ENCODE measurements at places on chromosomes 11 and 22.
A peak's percentile ranks its signal among the peaks of the same experiment; 100 is the strongest.

DNA sequence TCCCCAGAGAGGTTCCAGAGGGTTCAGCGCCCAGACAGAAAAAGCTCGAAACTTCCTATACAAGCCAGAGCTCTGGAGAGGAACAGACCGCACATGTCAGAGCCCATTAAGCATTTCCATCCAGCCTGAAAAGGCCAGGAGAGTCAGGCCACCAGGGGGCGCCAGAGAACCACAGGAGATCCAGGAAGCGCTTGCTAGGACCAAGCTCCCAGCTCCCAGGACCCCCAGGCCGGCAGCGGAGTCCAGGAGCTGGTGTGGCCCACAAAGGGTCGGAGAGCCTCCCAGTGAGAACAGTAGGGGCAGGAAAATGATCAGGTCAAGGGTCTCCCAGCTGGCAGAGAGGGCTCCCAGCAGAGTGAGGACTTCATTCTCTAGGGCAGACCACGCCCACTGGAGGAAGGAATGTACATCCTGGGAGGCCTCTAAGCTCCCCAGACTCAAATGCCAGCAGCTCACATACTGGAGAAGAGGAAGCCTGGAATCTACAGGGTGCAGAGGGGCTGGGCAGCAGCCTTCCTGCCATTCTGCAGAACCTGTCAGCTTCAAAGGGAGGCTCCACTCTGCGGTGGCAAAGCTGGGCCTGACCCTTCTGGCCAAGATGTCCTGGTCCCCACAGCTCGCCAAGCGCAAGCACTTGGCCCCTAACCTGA lies 2.1 kb upstream of the MEI1 start:
- DNase-seq, result peak; percentile 93

DNA sequence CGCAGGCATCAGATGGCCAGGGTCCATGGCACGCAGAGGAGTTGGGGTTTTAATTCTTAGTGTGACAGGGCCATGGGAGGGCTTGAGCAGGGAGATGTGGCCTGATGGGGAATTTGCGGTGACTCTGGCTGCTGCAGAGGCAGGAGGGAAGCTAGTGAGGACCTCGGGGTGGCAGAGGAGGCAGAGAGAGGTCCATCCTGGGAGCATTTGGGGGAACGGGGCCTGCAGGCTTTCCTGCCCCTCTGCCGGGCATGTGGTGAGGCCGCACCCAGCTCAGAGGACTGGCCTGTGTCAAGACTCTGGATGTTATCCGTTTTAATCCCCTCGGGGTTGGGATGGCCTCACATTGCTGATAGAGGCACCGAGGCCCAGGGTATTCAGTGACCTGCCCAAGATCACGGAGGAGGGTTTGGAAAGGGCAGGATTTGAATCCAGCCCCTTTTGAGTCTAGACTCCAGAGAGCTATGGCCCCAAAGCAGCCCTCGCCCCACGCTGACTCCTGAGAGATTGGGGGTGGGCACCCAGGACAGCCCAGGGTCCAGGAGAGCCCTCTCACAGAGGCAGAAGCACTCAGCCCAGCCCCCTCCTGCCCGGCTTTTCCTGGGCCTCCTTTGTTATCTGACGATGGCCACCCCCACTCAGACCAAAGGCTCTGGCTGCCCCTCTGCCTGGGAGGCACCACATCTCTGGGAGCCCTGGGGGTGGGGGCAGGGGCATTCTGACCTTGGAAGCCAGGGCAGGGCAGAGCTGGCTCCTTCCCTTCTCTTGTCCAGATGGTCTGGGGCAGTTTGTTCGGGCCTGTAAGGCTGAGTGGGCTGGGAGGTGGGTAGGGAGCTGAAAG lies 13.9 kb downstream of the MGAT3 start:
- no peak for DNase-seq

DNA sequence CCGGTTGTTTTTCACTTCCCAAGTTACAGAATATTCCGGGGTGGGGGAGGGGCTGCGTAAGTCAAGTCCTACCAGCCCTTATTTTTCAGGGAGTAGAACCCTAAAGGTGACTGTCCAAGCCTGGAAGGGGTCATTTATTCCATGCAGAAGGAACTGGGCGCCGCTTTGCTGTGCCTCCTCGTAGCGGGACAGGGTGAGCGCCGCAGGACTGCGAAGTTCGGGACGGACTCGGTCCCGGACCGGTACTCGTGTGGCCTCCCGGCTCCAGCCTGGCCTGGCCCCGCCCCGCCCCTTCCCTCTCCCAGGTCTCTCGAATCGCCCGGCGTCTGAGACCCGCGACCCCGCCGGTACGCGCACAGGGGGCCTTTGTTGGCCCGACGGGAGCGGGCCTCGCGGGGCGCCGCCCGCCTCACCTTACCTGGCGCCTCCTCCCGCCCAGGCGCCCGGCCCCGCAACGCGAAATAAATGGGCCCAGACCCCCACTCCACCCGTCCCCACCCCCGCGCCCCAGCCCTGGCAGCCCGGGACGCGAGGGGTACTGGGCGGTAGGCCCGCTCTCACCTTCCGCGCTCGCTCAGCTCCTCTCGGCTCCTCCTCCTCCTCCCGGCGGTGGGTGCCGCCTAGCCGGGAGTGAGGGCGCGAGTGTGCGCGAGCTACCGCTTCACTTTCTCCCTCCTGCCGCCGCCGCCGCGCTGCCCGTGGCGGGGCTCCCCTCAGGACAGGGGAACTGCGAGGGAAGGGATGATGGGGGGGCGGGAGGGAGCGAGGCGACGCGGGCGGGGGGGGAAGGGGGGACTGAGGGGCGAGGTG lies 698 bp downstream of the PAK1 start:
- peak; percentile 38 for DNase-seq

- no peak for DNase-seq
These were observed 1353.3 kb downstream of the FAM181B start for GRCh38 chr11:81380395-81380794.

DNA sequence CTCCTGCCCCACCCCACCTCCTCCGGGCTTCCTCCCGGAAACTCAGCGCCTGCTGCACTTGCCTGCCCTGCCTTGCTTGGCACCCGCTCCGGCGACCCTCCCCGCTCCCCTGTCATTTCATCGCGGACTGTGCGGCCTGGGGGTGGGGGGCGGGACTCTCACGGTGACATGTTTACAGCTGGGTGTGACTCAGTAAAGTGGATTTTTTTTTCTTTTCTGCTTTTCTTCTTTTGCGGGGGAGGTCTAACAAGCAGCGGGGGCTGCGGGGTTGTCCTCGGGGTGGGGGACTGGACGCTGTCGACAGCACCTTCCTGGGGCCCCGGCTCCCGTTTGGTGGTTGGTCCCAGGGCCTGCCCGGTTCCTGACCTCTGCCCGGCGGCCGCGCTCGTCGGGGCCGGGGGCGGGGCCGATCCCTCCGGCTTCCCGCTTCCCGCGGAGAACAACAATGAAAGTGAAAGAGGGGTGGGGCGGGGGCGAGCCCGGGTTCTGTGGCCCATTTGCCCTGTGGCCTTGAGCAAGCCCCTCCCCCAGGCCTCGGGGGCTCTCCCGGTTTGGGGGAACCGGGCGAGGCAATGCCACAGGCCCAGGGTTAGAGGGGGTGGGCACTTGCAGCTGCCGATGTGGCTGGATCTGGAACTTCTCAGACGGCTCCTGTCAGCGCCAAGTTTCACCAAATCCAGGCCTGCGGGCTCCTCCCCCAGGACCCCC lies 975 bp upstream of the MDK start:
- peak; percentile 76 for DNase-seq

DNA sequence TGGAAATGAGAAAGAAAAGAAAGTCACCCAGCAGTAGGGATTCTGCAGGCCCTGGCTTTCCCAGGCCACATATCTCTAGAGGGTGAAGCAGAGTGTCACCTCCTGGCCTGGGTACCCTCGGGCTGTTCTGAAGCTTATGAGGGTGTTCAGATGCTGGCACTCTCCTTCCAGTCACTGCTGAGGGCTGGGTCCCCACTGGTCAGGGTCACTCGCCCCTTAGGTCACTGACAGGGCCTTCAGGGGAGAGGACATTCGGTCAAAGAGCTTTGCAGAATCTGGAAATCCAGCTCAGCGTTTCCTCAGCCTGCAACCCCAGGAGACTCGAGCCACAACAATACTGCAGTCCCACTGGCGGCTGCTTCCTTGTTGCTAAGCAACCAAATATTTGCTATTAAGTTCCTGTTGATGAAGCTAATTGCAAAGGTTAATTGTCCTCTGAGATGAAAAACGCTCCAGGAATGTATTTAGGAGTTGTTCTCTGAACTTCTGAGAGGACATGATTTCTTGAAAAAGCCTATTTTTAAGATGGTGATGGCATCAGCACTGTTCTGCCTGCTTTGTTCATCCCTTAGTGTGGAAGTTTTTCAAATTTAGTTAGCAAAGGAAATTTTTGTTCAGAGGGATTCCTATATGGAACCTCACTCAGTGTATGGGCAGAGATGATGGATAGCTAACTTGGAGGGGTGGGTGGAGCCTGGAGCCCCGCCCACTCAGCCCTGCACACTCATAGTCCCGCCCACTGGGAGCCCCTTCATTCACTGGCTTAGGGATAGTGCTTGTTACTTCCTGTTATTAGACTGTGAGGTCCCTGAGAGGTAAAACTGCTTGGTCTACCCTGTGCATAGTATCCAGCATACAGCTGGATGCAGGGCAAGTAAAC lies 109.2 kb downstream of the CSNK2A3 start:
- peak; percentile 39 for DNase-seq

DNA sequence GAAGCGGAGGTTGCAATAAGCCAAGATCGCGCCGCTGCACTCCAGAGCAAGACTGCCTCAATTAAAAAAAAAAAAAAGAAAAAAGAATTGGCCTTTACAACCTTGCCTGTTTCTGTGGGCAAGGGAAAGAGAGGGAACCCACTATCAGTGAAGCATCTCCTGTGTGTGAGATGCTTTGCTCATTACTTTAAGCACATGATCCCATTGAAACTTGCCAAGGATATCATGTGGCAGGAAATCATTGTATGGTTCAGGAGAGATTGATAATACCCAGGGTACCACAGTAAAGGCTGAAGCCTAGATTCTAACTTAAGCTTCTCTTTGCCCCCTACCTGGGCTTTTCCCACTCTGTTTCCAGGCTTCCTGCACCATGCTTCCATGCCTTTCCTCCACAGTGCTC lies 3.6 kb downstream of the LDLRAD3 start:
- no peak for DNase-seq

DNA sequence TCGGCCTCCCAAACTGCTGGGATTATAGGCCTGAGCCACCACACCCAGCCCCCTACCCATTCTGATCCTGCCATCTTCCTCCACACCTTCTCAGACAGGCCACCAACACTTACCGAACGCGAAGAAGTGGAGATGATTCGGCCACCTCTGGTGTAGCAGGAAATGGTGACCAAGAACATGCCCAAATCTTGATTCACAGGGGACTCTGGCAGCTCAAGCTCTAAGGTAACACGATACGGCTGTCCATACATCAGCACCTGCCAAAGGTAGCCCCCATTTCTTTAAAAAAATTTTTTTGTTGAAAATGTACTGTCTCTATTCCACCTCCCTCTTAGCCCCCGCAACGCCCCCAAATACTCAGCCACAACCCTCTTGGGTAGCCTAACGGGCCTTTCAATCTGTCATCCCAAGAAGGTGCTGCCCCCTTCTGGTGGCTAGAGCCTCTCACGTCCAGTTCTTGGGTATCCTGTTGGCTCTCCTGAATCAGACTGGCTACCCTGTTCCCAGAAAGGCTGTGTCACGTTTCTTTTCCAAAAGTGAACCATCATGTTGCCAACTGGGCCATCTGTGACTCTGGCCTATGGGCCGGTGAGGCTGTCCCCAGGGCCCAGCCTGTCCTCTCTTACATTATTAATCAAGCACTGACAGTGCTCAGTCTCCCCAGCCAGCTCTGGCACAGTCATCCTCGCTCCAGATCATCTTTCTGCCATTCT lies 5.3 kb upstream of the LRRN4CL start:
- peak; percentile 70 for DNase-seq

DNA sequence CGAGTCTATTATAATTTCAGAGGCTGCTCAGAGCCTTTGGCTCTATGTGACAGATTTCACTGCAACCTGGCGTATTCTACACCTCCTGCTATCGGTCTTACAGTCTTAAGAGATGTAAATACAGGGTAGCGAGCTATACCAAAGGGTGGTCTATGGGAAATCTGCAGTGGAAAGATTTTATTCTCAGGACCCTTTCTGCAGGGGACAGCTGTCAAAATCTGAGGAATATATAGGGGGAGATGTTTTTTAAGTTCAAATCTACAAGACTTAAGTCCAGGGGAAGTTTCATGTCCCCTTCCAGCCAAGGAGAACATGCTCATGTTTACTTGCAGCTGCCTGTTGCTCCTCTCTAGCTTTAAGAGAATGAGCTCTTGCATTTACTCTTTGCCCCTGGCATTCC lies 62.7 kb downstream of the MICAL2 start:
- DNase-seq, result no peak

GRCh38 chr22:22049684-22050083 lies 67.1 kb upstream of the TOP3B start:
- no peak for DNase-seq

DNA sequence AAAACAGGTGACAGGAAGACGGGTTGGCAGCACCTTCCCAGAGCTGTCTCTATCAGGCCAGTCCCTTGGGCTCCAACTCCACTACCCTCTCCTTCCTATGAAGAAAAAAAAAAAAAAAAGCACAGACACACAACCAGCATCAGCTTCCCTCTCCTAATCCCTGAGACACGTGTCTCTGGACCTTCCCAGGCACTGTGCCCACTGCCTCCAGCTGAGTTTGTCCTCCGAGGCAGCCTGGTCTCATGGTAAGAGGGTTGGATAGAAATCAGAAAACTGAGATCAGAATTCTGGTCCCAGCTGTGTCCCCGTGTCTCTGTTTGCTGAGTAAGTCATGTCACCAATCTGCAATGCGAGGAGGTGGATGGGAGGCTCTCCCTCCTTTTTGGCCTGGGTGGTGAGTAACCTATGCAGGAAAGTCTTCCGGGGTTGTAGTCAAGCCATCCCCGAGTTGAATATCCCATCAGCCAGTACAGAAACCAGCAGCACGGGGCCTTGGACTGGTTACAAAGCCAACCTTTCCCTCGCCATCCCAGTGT lies 193.7 kb upstream of the TBCEL start:
- DNase-seq, result no peak

DNA sequence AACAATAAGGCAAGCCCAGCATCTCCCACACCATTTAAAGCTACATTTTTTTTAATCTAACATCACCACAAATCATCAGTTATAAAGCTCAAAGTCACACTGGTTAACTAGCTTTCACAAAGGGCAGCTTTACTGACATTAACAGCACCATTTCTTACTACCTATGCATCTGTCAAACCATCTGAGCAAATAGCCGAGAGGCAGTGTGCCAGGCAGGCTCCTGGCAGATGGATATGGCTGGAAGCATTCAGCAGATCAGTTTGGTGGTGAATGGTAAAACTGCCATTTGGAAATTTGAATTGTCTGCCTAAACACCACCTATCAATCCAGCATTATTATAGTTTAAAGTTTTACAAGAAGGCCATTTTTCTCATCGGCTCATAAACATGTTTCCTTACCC lies 131.2 kb downstream of the TTC28 start:
- DNase-seq, result no peak

GRCh38 chr11:2518111-2518982 lies 73.5 kb downstream of the KCNQ1 start:
- DNase-seq, result peak; percentile 11

DNA sequence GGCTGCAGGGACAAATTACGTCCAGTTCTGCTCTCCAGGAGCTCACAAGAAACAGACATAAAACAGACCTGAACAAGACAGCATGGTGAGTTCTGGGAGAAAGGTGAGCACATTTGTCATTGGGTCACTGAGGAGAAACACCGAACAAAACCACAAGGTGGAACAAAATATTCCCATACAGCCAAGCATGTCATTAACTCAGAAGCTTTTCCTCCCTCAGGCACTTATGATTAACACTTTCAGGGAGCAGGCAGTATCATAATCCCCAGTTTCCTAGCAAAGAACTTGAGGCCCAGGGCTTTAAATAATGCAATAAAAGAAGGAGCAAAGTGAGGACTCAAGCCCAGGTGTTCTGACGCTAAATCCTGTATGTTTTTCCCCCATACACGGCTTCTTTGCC lies 43.0 kb downstream of the P4HA3 start:
- no peak for DNase-seq

Measured in left ventricle myocardium inferior (tissue), 1 donor.